ENCODE measurements at places on chromosomes 3 and 15.
A peak's percentile ranks its signal among the peaks of the same experiment; 100 is the strongest.

DNA sequence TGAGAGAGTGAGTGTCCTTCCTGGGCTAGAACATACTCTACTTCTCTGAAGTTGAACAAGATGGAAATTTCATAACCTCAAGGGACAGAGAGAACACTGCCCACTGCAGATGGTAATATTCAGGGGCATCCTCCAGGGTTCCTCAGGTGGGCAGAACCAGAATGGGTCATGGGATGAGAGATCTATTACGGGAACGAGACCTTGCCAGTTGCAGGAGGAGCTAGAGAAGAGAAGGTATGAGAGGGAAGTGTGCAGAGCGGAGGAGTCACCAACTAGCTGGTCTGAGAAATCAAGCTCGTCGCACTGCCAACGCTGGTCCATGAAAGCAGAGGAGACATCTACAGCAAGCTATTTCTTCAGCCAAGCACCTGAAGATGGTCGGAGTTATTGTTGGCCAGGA lies 184.7 kb downstream of the TJP1 start:
- DNase-seq = no peak

- DNase-seq = no peak
Observed at GRCh38 chr3:71456156-71456555, 127.4 kb downstream of the FOXP1 start.

- DNase-seq = peak; percentile 78
Observed at GRCh38 chr15:64693134-64693533, 82.3 kb downstream of the RBPMS2 start.

DNA sequence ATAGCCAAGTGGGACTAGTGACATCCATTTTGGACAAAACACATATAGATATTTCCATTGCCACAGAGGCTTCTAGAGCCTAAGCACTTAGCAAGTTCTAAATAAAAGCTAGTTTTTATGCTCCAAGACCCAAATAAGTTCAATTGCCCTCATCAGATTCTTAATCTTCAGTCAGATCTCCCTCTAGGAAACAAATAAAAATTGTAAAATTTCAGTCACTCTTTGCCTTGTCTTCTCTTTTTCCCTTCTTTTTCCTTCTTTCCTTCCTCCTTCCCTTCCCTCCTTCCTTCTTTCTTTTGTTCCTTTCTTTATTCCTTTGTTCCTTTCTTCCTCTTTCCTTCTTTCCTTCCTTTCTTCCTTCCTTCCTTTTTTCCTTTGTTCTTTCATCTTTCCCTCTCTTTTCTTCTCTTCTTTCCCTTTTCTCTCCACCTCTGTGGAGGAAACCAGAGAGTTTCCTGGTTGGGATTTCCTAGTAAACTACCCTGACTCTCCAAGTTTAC lies 68.8 kb upstream of the GADL1 start:
- no peak for DNase-seq

DNA sequence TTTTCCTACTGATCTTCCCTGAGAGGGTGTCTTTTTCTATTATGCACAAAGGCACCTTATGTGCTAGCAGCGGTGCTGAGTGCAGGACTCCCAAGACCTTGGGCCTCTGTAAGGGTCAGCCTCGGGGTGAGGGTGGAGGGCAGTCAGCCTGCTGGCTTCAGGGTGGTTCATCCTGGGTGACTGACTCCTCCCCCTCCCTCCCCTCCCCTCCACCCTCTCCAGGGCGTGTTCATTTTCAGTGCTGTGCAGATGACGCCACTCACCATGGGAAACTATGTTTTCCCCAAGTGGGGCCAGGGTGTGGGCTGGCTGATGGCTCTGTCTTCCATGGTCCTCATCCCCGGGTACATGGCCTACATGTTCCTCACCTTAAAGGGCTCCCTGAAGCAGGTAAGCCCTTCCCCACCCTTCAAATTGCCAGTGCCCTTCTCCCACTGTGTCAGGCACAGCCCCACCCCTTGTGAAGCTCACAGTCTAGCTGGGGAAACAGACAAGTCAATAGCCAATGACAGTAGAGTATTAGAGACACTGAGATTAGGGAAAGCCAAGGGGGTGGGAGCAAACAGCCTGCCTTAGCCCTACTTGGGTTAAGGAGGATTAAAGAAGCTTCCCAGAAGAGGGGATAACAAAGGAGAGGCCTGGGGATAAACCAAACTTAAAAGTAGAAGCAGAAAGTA lies 41.9 kb downstream of the SLC6A1 start:
- no peak for DNase-seq

DNA sequence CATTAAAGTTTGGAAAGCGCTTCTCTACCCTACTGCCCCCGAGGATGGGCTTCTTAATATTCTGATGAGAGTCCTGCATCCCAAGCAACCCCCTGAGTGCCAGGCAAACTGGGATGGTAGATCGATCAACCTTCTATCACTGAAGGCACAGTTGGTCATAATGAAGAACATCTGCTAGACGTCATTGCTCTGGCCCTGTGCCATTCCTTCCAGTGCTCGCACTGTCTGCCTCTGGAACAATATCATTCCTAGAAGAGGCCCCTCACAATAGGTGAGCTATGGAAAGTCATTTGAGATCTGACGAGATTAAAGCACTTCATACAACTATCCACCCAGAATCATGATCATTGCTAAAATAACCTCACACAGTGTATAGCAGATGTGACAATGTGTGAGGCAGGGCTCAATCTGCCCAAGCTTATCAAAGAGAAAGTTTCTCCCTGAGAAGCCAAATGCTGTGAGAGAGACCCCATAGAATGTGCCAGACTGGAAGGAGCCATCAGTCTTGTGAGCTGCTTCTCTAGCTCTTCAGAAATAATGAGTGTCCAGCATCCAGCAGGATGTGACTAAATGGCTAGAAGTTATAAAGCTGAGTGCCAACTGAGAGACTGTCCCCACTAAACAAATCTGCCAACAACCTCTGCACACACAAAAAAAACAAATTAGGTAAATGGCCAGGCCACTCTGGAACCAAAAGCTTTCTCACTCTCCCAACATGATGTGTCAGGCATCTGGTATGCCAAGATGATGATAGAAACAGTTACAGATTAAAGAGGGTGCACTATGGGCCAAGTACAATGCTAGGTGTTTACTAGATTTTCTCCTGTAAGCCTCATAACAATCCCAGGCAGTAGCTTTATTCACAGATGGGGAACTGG lies 165.5 kb downstream of the NECTIN3 start:
- DNase-seq = no peak

DNA sequence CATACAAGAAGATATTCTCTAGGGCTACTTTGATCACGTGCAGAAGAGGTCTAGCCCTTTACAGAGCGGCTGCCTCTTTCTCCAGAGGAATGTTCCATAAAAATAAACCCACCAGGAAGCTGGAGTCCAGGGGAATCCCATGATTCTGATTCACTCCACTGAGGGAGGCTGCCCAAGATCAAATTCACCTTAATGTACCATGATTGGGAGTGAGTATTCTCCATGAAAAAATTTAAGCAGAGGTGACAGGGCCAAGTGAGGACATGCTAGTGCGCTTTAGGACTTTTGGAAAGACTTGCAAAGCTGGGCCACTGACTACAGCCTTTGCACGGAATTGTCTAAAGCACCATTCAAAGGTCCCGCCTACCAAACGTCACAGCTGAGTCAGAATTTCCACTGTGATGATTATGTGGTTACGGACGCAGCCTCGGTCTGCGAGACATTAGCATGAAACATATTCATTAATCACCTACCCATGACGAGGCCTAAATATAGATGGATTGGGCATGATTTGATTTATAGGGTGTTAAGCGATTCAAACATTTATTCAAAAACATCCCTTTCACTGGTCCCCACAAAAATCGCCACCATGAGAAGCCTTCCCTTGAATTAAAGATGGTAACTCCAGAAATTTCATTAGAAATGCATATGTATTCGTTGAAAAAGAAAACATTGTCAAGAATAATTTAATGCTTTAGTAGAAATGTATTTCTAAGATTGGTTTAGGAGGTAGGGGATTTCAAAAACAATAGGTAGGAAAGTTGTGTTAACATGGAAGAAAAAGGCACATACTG lies 152.6 kb downstream of the GREM1 start:
- DNase-seq = no peak

DNA sequence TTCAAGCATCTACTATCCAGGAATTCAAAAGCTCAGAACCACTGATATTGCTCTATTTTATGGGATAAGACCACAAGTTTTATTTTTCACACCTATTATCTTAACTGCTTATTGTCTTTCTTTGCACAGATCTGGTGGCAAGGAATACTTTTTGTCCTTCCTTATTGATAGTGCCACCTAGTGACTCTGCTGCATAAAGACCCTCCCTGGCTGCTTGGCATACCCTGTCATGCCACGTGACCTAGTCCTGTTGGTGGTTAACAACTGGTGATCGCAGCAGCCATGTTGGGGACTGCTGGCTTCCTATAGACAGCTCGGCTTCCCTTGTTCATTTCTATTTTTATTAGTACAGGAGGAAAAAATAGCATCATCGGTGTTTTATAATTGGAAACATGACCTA lies 236.3 kb downstream of the MEX3B start:
- peak; percentile 21 for DNase-seq

GRCh38 chr3:81753416-81754027 lies 7.9 kb downstream of the GBE1 start:
- no peak for DNase-seq

GRCh38 chr3:193803288-193803687 lies 210.3 kb downstream of the OPA1 start:
- no peak for DNase-seq

- no peak for DNase-seq
Observed at GRCh38 chr15:84836844-84837243, 19.7 kb downstream of the ALPK3 start.

DNA sequence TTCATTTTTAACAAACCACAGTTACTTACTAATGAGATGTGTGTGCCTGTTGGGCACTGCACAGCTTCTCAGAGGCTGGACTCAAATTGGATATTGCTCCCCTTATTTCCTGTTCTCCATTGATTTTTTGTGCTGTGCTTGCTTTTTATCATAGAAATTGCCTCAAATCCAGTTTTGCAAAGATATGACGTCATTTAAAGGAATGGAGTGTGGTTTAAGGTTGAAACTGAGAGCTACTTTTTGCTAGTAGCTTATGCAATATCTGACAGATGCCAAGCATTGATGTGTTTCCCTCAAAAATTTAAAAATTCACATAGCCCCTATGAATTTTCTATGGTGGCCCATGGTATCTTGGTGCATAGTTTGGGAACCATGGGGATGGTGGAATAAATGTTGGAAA lies 67.7 kb upstream of the ROPN1 start:
- no peak for DNase-seq

GRCh38 chr3:173013219-173013832 lies 127.7 kb downstream of the SPATA16 start:
- DNase-seq = no peak

DNA sequence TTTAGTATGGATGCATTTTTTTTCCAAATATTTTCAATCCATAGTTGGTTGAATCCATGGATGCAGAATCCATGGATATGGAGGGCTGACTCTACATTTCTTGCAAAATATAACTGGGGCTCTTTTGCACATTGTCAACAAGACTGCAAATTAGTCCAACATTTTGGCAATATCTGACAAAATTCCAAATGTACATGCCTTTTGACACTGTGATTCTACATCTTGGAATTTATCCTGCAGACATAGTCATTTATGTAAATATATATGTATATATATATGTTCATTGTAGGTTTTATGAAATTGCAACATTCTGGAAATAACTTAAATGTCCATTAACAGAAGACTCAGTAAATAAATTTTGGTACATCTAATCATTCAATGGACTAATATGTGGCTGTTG lies 203.0 kb downstream of the THRB start:
- DNase-seq = no peak

GRCh38 chr3:56001537-56001936 lies 466.7 kb downstream of the ERC2 start:
- no peak for DNase-seq

- no peak for DNase-seq
Observed at GRCh38 chr3:129037093-129037419, 23.5 kb upstream of the GP9 start.

- peak; percentile 37 for DNase-seq
Observed at GRCh38 chr15:52790169-52790708, at the start of gene ONECUT1. TSS of gene ONECUT1 (minus strand) at chr15:52790336. CDS start at chr15:52789884, 452 bp downstream.

GRCh38 chr3:153050978-153051377 lies 111.0 kb upstream of the RAP2B start:
- DNase-seq = no peak

DNA sequence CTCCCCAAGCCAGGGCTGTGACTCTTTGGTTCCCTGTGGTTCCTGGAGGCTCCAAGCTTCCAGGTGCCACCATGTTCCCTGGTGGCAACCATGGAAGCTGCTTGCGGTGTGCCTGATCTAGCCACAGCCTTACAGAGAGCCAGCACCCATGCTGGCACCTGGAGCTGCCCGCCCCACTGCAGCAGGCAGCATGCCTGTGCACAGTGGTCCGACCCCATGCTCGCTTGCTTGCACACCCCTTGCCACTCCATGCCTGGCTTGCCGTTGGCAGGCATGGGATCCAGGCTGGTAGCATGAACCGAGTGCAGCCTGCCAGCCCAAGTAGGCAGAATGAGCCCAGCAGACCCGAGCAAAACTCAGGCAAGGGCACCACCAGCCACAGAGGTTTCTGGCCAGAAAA lies 53.9 kb downstream of the SLMAP start:
- DNase-seq = no peak

Measured in HepG2 (cell line).